ENCODE measurements at places on chromosomes 3 and 15.

- no peak for DNase-seq
Measured at GRCh38 chr3:81531263-81531662, 230.2 kb downstream of the GBE1 start.

DNA sequence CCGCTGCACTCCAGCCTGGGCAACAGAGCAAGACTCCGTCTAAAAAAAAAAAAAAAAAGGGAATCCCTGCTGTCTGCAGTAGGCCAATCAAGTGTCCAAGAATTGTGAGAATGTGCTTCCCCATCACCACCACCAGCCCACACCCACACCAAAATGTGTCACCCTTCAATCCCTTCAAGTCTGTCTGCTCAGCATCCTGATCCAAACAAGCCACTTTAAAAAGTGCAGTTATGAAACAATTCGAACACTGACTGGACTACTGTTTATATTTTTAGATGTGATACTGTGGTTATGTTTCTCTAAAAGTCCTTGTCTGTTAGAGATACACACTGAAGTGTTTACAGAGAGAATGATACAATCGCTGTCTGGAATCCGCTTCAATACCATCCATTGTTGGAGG, 78.1 kb upstream of the CGNL1 start:
- DNase-seq, result no peak

- DNase-seq, result no peak
Measured at GRCh38 chr15:91782221-91782620, 71.3 kb upstream of the SLCO3A1 start.

- DNase-seq, result no peak
Measured at GRCh38 chr15:34837246-34838016, 42.1 kb upstream of the ACTC1 start.
